ENCODE measurements at places on chromosomes 4 and X.

DNA sequence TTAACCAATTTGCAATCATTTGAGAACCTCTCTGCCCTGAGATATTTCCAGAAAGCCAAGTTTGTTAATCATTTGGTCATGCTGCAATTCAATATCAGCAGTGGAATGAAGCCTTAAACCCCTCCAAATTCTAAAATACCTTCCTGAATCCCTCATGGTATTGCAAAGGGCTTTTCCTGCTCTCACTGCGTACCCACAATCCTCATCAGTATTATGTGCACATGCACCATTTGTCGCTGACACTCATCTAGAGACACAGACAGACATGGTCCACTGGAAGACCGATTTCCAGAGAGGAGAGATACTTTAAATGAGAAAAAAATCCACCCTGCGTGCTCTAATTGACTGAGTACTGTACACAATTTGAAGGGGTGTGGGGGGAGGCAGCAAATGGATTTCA is 104.4 kb downstream of the GPC3 start:
- no peak for DNase-seq

GRCh38 chr4:86948276-86948675 is 13.5 kb downstream of the AFF1 start:
- DNase-seq, result no peak

- DNase-seq, result no peak
Observed at GRCh38 chrX:115330498-115331168, 41.1 kb downstream of the LUZP4 start.

- no peak for DNase-seq
Observed at GRCh38 chrX:83469551-83469950, 38.5 kb upstream of the POU3F4 start.

DNA sequence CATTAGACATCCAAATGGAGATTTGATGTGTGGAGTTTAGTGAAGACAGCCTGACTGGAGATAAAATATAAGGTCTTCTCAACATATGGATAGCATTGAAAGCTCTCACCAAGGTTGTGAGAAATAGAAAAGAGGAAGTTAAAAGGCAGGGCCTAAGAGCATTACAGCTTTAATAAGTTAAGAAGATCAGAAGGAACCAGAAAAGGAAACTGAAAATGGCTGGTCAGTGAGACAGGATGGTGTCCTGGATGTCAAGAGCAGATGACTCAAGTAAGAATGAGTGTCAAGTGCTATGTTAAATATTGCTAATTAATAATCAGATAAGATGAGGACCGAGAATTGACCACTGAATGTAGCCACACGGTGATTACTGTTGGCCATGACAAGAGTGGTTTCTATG is 642.9 kb downstream of the STPG2 start:
- DNase-seq, result no peak

- no peak for DNase-seq
Observed at GRCh38 chrX:46251755-46252154, 293.5 kb downstream of the ZNF674 start.

- no peak for DNase-seq
Observed at GRCh38 chr4:187251896-187252295, 528.2 kb upstream of the FAT1 start.

GRCh38 chr4:120049732-120050494 is 16.7 kb downstream of the MAD2L1 start:
- no peak for DNase-seq

DNA sequence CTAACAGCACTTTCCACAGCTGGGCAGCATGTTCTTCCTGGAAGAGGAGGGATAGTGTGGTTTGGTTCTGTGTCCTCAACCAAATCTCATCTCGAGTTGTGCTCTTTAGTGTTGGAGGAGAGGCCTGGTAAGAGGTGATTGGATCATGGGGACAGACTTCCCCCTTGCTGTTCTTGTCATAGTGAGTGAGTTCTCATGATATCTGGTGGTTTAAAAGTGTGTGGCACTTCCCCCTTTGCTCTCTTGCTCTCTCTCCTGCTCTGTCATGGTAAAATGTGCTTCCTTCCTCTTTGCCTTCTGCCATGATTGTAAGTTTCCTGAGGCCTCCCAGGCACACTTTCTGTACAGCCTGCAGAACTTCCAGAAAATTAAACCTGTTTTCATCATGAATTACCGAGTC is 133.7 kb upstream of the NDP start:
- no peak for DNase-seq

DNA sequence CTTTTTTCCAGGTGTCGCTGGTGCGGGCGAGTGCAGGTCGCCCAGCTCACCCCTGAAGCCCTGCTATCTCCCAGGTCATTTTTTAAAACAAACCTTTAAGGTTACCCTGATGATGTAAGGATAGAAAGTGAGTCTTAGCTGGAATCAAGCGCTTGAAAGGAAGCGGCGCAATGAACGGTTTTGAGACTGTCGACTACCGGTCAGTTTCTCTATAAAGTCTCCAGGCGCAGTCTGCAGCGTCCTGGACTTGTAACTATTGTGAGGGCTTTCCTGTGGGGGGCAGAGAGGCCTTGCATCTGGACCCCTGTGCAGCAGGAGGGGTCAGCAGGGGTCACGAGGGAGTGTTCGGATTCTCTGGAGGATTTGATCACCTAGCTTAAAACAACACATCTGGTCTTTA is 1.6 kb downstream of the KIT start:
- DNase-seq, result no peak

GRCh38 chr4:177461606-177462005 is 19.4 kb upstream of the AGA start:
- no peak for DNase-seq

- DNase-seq, result no peak
Observed at GRCh38 chrX:12329476-12329875, 191.2 kb downstream of the FRMPD4 start.

- no peak for DNase-seq
Observed at GRCh38 chr4:111011458-111011857, 388.6 kb upstream of the PITX2 start.

DNA sequence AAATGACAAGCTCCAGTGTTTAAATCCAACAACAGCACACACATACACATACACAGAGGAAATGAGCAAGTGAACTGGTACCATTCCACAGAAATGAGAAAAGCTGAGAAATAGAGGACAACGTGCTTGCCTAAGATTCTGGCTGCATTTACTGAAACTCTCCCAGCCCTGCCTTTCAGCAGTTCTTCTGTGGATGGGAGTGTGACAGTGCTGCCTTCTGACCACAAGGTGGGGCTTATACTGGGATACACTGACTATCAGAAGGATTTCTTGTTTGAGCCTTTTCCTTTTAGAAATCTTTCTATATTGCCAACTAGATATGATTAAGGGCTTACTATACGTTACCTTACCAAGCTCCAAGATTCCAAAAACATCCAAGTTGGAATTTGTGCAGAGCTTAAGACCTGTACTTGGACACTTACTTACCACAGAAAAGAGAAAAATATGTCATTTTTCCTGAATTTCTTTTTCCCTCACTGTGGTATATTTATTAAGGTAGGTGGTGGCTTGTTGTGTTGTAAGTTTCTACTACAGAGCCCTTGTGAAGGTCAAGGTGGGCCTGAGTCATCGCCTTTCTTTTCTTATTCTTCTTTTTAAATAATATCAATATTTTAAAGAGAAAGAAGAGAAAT is 10.7 kb upstream of the CXCL8 start:
- no peak for DNase-seq

GRCh38 chr4:162349395-162349794 is 185.6 kb upstream of the FSTL5 start:
- no peak for DNase-seq

DNA sequence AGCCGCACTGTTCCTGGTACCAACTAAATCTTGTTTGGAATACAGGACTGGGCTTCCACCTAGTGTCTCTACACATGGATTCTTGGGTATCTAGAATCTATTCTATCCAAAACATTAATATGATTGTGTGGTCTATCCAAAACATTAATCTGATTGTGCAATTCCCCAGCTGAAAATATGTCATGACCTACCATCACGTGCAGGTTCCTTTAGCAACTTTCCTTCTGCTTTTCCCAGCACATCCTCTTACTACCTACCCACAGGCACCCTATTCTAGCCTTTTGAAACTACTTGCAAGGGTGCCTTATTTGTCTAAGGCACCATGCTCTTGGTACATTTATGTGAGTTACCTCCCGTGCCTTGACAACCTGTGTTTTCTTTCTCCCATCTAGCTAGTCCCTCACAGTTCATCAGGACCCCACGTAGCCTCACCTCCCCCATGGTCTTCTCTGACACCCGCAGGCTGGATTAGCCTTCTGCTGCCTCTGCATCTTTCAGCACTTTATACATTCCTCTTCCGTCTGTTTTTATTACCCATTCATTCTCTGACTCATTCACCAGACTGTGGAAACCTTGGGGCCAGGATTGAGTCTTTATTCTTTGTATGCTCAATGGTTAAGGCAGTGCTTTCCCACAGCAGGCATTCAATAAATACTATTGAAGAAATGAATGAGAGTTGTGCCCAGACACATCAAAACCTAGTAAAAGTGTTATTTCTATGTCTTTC is 88.8 kb upstream of the FAM9B start:
- DNase-seq, result no peak

- peak; percentile 2 for DNase-seq
Observed at GRCh38 chr4:7719354-7720174, 220.1 kb downstream of the AFAP1 start.

DNA sequence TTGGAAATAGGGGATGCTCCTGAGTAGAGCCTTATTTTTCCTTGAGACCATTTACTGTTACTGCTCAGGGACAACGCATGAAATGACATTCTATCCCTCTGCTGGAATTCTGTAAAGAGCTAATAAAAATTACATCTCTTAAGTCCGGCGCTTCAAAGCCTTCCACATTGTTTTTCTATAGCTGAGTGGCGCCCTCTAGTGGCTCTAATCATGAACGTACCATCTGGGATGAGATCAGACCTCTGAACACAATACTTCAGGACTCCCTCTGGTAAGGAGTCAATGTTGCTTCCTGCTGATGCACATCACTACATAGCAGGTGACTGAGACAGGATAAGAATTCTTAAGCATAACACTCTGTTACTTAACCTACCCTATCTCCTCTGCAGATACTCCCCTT is 6.0 kb downstream of the HMGN5 start:
- DNase-seq, result peak; percentile 3

GRCh38 chr4:37568489-37568888 is 117.7 kb downstream of the RELL1 start:
- DNase-seq, result no peak

- DNase-seq, result no peak
Observed at GRCh38 chr4:175325230-175325629, 407.1 kb downstream of the ADAM29 start.

- DNase-seq, result no peak
Observed at GRCh38 chrX:112826023-112826422, 14.6 kb downstream of the AMOT start.

- no peak for DNase-seq
Observed at GRCh38 chr4:5970381-5971077, 47.7 kb downstream of the C4orf50 start.

GRCh38 chr4:83285055-83285407 is 433 bp upstream of the COQ2 start:
- DNase-seq, result no peak

- no peak for DNase-seq
Observed at GRCh38 chrX:101136235-101136634, 38.2 kb downstream of the CENPI start.

DNA sequence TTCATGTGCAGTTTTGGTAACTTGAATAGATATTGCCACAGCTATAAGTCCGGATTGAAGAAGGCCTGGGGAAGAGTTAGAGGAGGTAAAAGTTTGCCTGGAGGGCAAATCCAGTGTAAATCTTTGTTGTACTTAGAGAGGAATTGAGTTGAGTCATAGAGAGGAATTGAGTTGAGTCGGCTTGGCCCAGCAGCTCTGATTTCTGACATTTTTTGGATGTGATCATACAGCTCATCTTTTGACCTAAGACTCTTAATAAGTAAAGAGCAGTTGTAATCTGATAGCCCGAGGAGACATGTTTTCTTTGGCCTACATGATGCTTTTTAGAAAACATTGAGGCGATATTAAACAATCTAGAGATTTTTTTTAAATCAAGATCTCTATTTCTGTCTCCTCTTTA is 3.9 kb downstream of the KIT start:
- no peak for DNase-seq

- DNase-seq, result no peak
Observed at GRCh38 chr4:2648159-2648814, 107.8 kb downstream of the TNIP2 start.

GRCh38 chrX:71545364-71545763 is 12.5 kb downstream of the OGT start:
- DNase-seq, result no peak

GRCh38 chrX:141724186-141724585 is 25.6 kb upstream of the SPANXD start:
- DNase-seq, result no peak

DNA sequence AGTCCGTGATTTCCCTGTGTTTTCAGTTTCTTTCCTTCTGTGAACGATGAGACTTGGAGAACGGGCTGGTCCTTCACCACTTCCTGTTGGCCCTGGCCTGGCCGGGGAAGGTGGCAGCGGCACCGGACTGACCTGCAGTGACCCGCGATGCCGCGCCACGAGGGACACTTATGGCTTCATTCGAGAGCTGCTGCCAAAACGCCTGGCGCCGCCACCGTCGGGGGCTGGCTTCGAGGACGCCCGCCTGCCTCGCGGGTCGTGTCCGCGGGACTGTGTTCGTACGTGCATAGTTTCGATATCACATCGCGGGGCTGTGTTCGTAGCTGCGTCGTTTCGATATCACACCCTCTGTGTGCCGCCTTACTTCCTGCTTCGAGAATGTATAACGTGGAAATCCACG is 7.5 kb upstream of the UVSSA start:
- no peak for DNase-seq

DNA sequence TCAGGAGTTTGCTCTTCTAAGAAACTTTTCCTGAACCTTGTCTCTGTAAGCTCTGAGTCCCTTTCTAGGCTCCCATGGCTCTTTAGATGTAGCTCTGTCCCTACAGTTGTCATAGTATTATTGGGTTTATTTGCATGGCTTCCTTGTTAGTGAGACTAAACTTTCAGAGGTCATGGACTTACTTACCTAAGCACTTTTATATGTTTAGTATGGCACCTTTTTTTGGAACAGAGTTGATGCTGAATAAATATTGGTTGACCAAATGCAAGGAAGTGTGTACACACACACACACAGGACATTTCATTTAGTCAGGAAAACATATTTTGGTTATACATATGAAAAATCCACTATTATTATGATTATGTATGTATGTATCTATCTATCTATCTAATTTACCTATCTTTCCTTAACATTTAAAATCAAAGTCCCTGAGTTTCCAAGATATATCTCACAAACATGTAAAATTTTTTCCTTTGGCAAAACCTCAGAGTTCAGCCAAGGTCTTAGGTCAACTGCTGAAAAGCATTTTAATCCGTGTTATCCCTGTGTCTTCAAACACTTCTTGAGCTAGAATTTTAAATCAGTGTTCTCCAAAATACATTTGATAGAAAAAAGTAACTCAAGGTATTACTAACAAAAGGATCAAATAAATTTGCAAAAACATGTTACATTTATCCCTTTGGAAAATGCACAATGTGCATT is 47.1 kb upstream of the GBA3 start:
- DNase-seq, result no peak

DNA sequence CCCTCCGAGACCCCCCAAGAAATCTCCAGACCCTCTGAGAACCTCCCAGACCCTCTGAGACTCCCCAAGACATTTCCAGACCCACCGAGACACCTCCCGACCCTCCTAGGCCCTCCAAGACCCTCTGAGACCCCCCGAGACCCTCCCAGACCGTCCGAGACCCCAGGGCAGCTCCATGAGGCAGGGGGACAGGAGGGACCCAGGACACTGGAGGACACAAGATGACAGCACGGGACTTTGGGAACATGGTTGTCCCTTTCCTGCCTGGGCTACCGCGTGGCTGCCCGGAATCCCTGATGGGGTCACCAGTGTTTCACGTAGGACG is 10.3 kb downstream of the CTBP1 start:
- DNase-seq, result no peak

GRCh38 chr4:175988511-175988910 is 77.1 kb upstream of the WDR17 start:
- DNase-seq, result no peak
